Kidney glomerular epithelial cell (primary cell): ENCODE measurements at places on chromosomes 7 and 10.

DNA sequence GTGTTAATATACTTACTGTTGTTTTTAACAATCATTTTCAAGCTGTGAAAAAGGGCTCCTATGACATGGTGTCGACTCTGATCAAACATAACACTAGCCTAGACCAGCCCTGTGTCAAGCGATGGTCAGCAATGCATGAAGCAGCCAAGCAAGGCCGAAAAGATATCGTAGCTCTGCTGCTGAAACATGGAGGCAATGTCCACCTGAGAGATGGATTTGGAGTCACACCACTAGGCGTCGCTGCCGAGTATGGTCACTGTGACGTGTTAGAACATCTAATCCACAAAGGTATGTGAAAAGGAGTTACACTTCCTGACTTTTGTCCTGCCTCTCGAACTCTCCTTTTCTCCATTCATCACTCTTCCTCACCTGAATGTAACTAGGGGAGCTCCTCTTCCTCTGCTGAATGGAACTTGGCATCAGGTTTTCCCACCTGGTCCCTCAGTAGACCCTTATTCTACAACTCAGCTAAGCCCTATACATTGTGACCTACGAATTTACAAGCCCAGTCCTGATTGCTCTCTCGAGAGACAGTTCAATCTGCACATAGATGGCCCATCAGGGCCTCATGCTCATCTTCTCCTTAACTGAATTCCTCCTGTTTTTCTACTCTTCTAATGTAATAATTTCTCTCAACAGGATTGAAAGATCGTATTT lies 23.0 kb downstream of the ASB15 start:
- DNase-seq, result no peak

DNA sequence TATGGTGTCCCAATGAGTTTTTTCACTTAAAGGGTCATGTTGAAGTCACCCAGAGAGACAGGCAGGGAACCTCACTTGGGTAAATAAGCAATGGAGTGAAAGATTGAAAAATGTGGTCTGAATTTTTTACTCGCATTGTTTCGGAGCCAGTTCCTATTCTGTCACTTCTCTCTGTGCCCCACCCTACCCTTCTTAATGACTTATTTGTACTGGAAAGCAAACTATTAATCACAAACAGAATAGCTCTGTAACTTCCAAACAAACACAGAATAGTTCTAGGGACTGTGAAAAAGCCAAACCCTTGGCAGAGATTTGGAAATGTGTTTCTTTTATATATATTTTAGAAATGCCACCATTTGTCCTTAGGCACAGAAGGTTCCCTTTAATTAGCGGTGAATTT lies 76.0 kb downstream of the LRMDA start:
- no peak for DNase-seq

DNA sequence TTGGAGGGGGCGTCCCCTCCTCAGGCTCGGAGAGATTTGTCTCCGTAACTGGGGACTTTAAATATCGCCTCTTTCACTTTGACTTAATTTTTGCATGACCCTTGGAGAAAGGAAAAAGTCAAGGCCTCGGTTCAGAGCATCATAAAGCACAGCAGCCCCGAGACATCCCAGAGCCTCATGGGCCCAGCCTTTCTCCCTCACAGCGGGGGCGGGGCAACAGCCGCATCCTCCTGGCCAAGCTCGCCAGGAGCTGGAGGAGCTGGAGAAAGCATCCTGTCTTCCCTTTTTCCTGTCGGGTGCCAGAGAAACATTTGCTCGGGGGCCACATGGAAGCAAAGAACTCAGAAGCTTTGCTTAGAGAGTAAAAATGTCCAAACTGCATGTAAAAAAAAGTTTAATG lies 43.6 kb upstream of the DPYSL4 start:
- no peak for DNase-seq

DNA sequence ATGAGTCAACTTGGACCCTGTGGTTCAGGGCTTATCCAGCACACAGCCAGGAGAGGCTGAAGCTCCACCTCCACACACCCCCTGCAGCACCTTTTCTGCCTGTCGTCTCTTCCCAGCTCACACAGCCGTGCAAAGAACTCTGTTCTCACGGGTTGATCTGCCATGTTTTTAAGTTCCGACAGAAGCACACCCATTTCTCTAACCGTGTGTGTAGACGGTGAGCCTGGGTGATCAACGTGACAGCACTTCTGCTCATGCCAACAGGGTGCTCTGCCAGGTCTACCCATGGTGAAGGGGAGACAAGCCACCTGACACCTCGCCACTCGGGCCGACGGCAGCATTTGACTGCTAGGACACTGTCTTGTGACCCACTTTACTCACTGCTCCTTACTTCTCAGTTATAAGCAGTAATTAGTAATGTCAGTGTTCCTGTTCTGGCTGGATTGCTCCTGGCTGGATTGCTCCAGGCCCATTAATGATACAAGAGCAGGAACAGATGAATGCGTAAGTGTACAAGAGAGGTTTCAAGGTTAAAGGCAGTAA lies 90.5 kb downstream of the RNF216 start:
- no peak for DNase-seq

- DNase-seq, result peak; percentile 22
Measured at GRCh38 chr7:4479367-4480039, 202.6 kb upstream of the FOXK1 start.

GRCh38 chr7:45078125-45078681 lies 10.6 kb downstream of the NACAD start:
- no peak for DNase-seq

DNA sequence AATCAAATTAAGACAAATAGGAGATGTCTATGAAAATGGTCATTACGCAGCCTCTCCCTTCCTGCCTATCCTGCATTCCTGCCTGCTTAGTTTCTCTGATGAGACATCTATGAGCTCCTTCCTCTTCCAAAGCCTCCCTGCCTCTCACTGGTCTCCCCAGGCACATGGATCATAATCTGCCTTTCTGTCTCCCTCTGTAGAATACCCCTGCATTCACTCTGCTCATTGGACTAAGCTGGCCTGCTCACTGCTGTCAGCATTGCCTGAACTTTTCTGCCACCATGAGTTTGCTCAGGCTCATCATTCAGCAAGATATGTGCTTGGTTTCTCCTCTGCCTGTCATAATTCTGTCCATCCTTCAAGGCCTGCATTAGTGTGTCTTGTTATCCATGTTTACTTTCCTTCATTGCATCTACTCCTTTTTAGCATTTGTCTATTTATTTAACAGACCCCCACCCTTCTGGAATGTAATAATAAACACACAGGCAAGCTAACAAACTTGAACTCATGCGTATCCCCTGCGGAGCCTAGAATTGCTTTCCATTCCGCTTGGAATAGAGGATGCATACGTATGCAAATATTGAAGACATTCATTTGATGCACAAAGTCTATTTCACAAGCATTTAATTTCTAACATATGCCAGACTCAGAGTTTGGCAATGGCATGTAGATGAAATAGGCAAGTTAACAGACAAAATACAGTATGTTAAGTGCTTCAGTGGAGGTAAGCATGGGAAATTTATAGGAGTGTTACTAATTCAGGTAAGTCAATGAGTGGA lies 88.3 kb downstream of the PTPRZ1 start:
- DNase-seq, result peak; percentile 40

DNA sequence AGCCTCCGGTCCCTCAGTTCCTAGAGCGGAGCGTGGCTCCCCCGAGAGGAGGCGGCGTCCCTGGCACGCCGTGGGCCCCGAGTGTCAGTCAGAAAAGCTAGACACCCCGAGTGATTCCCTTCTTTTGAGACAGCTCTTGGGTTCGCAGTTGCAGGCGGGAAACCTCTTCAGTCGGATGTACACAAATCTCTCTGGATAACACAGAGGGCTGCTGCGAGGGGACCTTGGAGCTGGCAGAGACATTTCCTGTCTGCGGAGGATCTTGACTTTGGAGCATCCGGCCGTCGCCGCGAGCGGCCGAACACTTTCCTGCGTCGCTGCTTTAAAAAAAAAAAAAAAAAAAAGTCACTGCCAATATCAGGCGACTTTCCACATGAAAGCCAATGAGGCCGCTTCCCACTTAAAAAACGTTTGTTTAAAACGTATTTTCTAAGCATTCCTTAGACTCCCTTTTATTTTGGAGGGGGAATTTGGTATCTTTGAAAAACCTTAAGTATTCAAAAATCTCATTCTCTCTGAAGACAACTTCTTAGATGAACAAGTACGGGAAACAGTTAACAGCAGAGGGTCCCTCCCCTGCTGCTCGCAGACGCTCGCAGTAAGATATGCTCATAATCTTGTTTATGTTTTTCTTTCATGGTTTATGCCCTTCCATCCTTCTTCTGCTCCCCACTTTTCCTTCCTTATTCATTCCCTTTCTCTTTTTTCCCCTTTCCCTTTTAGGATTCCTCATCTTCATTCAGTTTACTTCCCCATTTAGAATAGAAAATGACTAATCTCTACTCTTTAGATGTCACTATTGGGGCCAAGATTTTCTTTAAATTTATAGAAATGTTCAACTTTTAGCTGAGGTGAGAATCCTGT lies 10.0 kb downstream of the HHEX start:
- no peak for DNase-seq

DNA sequence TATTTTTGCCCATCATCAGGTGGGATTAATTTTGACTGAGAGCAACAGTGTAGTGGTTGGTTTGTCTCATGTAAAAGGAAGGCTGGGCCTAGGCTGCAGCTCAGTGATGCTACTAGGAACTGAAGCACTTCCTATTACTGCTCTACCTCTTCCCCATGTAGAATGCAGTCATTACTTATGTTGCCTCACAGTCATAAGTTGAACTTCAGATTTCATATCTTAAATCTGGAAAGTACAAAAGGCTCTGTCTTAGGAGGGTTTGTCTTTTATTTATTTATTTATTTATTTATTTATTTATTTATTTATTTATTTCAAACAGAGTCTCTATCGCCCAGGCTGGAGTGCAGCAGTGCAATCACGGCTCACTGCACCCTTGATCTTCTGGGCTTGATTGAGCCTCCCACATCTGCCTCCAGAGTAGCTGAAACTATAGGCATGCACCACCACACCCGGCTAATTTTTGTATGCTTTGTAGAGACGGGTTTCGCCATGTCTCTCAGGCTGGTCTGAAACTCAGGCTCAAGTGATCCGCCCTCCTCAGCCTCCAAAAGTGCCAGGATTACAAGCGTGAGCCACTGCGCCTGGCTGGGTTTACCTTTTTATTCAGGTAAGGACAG lies 721.7 kb upstream of the GALNT17 start:
- no peak for DNase-seq

DNA sequence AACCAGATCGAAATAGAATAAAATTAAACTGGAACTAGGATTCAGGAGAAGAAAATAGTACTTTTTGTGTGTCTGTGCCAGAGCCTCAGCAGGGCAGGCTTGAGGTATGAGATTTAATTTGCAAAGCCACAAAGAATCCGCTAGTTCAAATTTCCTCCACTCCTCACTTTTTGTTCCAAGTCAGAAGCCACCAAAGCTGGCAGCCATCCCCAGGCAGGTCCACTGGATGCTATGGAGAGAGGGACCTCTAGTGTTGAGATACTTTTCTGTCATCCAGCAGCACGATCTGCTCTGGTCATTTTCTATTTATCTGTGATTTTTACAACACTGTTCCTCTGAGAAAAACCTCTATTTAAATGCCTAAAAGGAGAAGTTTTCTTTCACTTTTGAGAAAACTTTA lies 147.9 kb upstream of the FRMD4A start:
- peak; percentile 92 for DNase-seq

DNA sequence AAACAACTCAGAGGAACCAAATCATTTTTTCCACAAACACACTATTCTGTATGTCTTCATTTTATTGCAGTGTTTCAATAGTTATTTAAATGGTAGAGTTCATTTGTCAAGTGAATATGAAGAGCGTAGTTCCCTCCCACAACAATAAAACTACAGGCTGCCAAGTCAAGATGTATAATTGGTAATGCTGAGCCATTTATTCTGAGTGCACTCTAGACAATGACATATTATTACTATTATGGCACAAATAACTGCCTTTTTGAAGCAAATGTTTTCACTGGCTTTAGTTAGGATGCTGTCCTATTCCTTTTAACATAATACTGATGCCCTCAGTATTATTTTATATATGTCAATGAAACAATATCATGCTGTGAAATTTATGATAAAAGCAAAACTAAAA lies 102.7 kb upstream of the PCDH15 start:
- no peak for DNase-seq

GRCh38 chr7:111090846-111091245 lies at the start of gene LRRN3:
Gene LRRN3 (plus strand): TSS chr7:111091127. CDS start chr7:111122773, 31,646 bp downstream.
- DNase-seq, result peak; percentile 57

- DNase-seq, result no peak
Measured at GRCh38 chr10:128930515-128930914, 536.5 kb upstream of the MGMT start.

DNA sequence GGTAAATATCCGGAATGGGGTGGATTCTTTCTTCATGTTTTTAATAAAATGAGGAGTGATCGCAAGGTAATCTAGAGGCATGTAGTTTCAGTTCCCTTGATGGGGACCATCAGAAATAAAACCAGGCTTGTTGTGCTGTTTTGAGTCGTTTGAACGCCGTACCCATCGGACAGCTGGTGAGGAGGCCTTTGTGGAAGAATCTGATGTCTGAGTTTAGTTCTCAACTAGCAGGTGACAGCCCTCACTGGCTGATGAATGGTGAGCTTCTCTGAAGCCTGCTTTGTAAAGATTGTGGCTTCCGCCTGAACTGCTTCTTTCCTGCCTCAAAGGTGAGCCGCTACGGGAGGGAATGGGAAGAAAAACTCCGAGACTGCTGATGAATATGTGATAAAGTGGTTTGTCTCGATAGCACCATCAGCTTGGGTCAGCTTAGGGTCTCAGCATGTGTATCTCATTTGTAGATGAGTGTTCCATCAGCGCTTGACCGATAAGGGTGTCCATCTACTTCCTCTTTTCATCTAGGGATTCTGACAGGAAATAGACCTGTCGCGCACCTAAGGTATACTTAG lies 977 bp downstream of the TMEM248 start:
- DNase-seq, result no peak

DNA sequence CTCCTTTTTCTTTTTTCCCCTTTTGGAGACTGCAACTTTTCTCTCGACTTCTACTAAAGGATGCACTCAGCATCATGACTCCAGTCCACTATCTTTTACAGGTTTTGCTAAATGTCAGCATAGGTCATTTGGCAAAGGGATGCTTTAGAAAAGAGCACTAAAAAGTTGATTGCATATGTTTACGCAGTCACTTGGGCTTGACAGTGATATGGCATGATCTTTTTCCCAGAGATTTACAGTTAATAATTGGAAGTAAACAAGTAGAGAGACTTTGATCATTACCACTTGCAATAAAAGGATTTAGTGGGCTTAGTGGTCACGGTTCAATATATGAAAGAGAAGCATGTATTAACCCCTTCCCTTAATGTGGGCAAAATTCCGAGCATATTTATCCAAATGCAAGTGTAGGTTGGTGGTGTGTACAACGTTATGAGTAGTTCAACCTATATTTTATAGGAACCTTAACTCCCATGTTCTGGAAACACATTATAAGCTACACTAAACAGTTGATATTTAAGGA lies 1.8 kb downstream of the BMI1 start:
- DNase-seq, result no peak
